ENCODE measurements at places on chromosomes 11 and 22. TPM values are rescaled to one million over a fixed set of nuclear protein-coding genes. Genes with fewer than 3 reads are reported as not detected.
A peak's percentile ranks its signal among the peaks of the same experiment; 100 is the strongest.

LRRN4CL gene
- total RNA-seq: 0.55 TPM

FXYD2 gene
- total RNA-seq: 0.14 TPM

MMP13 gene
- total RNA-seq: not detected

CALCB gene
- total RNA-seq: not detected

NRIP3 gene
- 10.1 TPM for total RNA-seq

MYO7A gene
- total RNA-seq: 3.5 TPM

DNA sequence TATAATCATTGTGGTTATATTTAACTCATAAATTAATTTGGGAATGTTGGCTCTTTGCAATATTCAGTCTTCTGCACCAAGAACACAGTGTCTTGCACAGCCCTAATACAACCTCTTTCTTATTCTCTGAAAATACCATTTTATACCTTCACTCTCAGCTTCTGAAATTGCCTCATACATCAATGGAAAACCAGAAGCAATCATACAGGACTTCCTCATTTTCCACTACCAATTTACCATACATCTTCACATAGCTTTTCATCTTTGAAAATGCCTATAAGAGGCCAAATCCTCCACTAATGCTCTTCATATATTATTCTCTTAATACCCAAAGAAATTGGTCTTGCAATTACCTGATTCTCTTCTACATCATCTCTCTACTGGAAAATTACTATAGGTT, 4.3 kb upstream of the OR2AG1 start:
- DNase-seq: no peak

DNA sequence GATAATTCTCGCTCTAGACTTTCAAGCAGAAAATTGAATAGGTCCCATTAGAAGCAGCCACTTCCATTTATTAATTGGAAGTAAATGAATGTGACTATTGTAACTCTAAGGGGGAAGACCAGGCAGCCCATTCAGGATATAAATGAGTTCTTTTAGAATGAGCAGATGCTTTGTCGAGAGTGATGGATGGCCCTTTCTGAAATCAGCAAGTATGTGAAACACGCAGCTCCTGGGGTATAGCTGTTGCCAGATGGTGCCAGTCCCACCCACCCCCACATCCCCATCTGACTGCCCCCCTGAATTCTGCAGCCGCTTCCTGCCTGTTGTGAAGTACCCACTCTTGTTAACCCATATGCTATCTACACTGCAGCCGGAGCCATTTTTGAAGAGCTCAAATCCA, 3.7 kb downstream of the SLC15A3 start:
- no peak for DNase-seq

- DNase-seq: no peak
Measured at GRCh38 chr11:129658526-129658867, 157.2 kb upstream of the TMEM45B start.

GRCh38 chr11:129077191-129077590, 114.9 kb downstream of the ARHGAP32 start:
- no peak for DNase-seq

DNA sequence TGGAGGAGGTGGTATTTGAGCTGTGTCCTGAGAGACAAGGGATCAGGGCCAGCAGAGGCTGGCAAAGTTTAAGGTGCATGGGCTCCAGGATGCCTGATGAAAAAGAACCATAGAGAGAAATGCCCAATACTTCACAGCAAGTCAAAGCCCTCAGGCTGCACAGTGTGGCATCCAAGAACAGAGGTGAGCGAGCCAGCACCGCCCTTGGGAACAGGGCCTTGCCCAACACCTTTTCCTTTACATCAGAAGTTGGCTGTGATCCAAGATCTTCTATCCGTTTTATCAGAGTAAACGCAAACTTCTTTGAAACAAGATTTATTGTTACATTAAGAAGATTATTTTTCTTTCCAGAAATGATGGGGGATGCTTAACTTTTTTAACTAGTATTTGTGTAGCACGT, 1.4 kb downstream of the B3GNT6 start:
- no peak for DNase-seq

GRCh38 chr11:12377106-12377823, at the start of gene PARVA:
Gene PARVA (plus strand): TSS chr11:12377571. CDS start chr11:12377648, 77 bp downstream.
- peak; percentile 91 for DNase-seq

GRCh38 chr11:79439886-79440570, 802 bp downstream of the TENM4 start:
- peak; percentile 2 for DNase-seq

DNA sequence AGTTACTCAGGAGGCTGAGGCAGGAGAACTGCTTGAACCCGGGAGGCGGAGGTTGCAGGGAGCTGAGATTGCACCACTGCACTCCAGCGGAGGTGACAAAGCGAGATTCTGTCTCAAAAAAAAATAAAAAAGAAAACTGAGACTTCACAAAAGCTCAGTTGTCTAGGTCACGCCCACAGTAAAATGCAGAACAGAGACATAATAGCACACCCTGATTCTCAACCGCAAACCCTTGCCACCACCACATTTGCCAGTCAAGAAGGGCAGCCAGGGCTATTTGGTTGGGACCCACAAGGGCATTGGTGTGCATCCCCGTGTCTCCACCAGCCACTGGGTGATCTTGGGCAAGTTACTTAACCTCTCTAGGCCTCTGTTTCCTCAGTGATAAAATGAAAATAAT, 25.4 kb downstream of the CREB3L1 start:
- DNase-seq: no peak

- DNase-seq: peak; percentile 69
Measured at GRCh38 chr22:25120761-25121212, 78.9 kb upstream of the CRYBB3 start.

All from SJCRH30 (cell line).